ENCODE measurements at places on chromosomes 2 and 18.

DNA sequence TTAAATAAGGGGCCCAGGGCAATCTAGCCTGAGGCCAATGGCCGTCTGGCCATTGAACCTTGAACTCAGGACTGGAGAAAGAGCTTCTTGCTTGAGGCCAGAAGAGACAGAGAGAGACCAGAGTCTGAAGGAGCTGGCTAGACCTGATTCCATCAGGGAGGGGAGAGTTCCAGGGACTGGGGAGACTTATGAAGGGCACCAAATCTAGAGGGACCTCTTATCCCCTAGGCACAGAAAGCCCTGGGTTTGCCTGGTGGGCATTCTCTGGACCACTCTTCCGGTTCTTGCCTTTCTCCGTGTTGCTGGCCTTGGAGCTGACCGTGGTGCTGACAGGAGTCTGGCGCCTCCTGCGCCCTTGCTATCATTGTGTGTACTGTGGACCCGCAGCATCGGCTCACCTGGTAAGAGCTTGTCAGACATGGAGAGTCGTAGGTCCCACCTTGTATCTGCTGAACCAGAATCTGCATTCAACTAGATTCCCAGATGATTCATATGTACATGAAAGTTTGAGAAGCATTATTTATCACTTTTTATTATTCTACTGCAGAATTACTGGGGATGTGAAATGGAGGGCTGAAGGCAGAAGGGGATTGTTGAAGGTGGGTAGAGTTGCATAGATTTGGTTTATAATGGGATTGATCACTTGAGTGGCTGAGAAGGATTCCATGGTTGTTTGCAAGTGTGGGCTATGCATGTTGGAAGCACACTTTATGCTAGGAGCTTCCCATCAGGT lies 4.3 kb upstream of the TRPM8 start:
- DNase-seq, result peak; percentile 22

DNA sequence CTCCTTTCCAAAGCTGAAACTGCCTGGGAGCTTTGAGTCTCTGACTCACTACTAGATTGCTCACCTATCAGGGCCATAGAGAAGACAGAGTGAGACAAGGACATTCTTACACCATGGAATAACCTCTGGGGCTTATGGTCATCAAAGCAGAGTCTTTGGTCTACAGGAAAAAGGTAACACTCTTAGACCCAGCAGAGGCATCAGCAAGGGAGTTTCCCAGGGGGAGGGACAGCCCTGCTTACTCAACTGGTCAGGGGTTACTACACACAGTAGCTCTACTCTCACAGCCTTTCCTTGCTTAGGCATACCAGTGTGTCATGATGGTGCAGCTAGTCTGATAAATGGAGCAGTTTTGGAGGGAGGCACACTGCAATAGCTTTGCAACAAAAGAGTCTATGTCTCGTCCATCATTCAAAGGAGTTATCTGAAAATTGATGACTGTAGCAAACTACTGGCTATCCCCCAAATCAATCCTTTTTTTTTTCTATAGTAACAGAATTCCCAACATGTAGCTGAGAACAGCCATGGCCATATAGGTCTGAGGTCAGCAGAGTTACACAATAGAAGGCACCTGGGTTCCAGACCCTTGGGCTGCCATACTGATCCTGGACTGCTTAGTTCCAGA lies 22.4 kb upstream of the CD28 start:
- DNase-seq, result peak; percentile 53

DNA sequence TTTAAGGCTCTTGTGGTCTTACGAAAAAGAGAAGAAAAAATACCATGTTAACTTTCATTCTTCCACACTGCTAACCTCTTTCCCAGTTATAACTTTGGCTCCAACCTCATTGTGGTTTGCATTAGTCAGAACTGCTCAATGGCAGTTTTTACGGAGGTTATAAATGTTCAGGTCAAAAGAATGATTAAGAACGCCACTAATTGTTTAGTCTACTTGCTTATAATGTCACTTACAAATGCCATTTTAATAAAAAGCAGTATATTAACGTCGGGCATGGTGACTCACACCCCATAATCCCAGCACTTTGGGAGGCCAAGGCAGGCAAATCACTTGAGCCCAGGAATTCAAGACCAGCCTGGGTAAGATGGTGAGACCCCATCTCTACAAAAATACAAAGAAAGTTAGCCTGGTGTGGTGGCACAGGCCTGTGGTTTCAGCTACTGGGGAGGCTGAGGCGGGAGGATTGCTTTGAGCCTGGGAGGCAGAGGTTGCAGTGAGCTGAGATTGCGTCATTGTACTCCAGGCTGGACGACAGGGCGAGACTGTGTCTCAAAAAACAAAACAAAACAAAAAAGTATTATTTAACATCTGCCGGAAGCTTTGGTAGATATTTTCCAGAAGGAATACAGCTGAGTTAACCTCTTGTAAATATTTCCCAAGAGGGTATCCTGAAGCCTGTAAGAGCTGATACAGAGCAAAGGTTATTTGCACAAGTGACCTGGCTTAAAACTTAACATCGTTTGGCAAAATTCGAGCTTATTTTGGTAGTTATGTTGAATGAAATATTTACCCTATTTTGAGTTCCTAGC lies 5.1 kb downstream of the AGPS start:
- DNase-seq, result peak; percentile 55

DNA sequence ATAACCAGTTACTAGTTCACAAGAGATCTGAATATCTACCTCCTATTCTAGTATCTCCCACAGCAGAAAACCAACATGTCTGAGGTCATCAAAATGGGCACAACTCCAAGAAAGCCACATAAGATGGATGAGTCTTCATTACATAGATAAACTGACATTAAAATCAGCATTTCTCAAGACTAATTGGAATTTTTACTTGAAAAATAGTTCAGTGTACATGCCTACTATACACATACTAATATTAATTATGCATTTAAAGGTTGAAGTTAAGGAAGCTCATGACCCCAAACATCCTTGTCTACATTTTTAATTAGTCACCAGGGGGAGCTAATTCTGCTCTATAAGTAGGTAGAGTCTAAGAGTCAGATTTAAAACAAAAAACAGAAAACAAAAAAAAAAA lies 41.9 kb downstream of the ZNF521 start:
- DNase-seq, result no peak

GRCh38 chr2:156339865-156340264 lies 7.3 kb upstream of the NR4A2 start:
- no peak for DNase-seq

- DNase-seq, result no peak
Measured at GRCh38 chr2:13201924-13202323, 485.2 kb downstream of the TRIB2 start.

- DNase-seq, result peak; percentile 9
Measured at GRCh38 chr2:37318401-37318800, 6.2 kb downstream of the PRKD3 start.

DNA sequence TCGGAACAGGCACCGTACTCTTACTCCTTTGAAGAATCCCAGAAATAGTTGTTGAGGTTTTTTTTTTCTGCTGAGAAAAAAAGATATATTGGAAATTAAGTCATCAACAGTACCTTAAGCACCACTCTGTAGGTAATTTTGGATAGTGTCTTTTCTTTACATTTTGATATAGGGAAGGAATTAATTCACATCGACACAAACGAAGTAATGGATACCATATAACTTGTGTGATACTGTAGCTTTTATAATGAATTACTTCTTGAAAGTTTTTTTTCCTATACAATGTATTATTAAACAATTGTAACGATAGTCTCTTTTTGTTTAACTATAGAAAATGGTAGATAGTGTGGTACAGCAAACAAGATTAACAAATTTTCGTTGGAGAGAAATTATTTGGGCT lies 1.5 kb upstream of the IKZF2 start:
- DNase-seq, result no peak

GRCh38 chr2:168596881-168597655 lies 141.0 kb downstream of the CERS6 start:
- peak; percentile 23 for DNase-seq

DNA sequence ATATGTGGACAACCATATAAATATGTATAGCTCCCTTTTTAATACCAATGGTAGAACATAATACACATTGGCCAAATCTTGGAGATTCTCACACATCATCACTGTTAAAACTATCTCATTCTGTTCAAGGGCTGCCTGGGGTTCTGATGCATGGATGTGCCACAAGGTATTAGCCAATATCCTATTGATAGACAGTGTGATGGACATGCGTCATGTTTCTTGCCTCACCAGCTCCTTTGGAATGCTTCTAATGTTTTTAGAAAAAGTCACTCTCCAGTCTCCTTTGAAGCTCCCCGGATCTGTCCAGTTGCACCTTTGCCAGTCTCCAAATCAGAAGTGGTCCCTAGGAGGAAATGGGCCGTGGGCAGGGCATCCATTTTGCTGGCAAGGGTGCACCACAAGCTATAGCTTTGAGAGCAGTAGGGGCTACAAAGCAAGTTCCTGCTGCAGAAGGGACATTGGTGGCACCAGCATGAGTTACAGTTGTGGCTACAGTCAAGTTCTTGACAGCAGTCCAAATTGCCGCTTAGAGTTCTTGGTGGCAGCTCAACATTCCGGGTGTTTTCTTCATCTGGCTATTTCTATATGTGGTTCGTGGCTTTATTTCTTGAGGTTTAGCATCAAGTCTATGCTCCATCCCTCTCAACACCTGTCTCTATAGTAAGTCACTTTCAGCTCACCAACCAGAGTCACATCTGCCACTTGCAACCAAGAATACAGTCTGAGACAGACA lies 25.1 kb upstream of the ATRAID start:
- no peak for DNase-seq

DNA sequence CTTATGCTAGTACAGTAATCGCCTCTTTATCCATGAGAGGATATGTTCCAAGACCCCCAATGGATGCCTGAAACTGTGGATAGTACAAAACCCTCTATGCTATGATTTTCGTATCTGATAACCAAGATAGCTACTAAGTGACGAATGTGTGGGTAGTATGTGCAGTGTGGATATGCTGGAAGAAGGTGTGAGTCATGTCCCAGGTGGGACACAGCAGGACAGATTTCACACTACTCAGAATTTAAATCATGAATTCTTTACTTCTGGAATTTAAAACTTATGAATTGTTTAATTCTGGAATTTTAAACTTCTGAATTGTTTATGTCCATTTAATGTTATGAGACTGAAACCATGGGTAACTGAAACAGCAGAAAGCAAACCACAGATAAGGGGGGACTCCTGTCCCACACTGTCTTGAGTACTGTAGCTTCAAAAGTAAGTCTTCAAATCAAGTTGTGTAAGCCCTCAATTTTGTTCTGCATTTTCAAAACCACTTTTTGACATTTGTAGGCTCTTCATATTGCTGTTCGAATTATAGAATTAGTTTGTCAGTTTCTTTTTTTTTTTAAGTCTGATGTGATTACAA lies 116.0 kb downstream of the LTBP1 start:
- DNase-seq, result no peak

GRCh38 chr2:232533944-232534710 lies 5.4 kb upstream of the CHRNG start:
- no peak for DNase-seq

All from activated CD4-positive, alpha-beta T cell treated with anti-CD3 and anti-CD28 coated beads, Interleukin-2, Interleukin-6, amounts not matched to agents 100 ng/mL and 50 ng/mL, durations not matched to agents 16 hours and 8 hours (primary cell).